ENCODE measurements at places on chromosomes 1 and 21. TPM values are rescaled to one million over a fixed set of nuclear protein-coding genes. Genes with fewer than 3 reads are reported as not detected.

DNA sequence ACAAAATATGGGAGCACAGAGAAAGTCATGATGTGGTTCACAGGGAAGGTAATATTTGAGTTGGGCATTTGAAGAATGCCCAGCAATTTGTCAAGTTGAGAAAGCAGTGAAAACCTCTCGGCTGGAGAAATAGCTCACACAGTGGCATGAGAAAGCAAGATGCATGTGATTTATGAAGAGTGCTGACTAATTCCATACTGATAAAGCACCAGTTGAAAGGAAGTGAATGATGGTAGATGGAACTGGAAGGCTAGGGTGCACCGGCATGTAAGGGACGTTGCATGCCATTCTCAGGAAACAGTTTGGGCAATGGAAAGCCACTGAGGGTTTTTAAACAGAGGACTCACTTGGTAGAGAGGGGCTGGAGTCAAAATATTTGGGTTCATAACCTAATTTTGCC is 53.5 kb upstream of the MTF2 start:
- H3K36me3 ChIP-seq: no peaks in the 10 kb centered on the region
- no peak overlapping the region for H3K4me3 ChIP-seq
- H3K27ac ChIP-seq: no peak overlapping the region
- H3K27me3 ChIP-seq: no peaks in the 10 kb centered on the region
- no peaks in the 10 kb centered on the region for H3K4me1 ChIP-seq

GRCh38 chr1:117795190-117795589 is 134.2 kb downstream of the GDAP2 start:
- peaks cover 10% of the 10 kb centered on the region for H3K4me1 ChIP-seq
- H3K4me3 ChIP-seq: no peak overlapping the region
- H3K27ac ChIP-seq: peak overlapping the region; percentile 9

DNA sequence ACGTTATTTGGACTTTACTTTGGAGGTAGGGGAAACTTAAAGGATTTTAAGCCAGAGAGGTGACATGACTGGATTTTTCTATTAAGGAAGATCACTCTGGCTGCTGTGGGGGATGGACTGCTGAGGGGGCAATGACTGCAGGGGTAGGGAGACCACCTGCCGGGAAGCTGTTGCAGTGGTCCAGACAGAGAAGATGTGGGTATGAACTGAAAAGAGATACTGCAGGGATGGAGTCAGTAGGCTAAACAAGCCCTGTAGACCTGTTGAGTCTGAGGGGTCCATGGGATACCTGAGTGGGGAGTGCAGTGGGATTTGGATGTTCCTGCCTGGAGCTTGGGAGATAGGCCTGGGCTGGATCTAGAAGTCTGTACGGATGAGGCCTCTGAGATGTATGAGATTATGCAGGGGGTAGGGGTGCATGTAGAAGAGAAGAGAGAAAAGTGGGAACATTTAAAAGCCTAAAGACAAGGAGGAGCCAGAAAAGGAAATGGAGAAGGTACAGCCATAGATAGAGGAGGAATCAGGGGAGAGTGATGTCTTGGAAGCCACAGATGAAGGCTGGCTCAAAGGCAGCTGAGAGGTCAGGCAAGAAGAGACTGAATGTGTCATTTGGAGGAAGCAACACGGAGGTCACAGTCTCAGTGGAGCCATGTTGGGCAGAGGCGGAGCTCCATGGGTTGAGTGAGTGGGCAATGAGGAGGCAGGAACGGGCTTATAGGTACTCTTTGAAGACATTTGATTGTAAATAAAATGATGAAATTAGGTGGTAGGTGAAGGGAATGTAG is 25.9 kb upstream of the KCNA2 start:
- H3K4me1 ChIP-seq: peaks cover 20% of the 10 kb centered on the region
- no peaks in the 10 kb centered on the region for H3K27me3 ChIP-seq
- peak; percentile 47 for DNase-seq

GRCh38 chr1:188615321-188615720 is 1786.6 kb downstream of the PLA2G4A start:
- no peak overlapping the region for H3K4me3 ChIP-seq
- H3K27me3 ChIP-seq: no peaks in the 10 kb centered on the region
- H3K36me3 ChIP-seq: no peaks in the 10 kb centered on the region
- H3K4me1 ChIP-seq: no peaks in the 10 kb centered on the region
- no peak for DNase-seq

GRCh38 chr1:110283677-110284076 is 55.5 kb upstream of the RBM15 start:
- H3K36me3 ChIP-seq: no peaks in the 10 kb centered on the region
- no peaks in the 10 kb centered on the region for H3K4me1 ChIP-seq
- H3K27ac ChIP-seq: no peak overlapping the region
- H3K27me3 ChIP-seq: no peaks in the 10 kb centered on the region
- no peak overlapping the region for H3K4me3 ChIP-seq
- peak; percentile 1 for DNase-seq

- no peak overlapping the region for H3K4me3 ChIP-seq
- no peak for DNase-seq
- H3K4me1 ChIP-seq: no peaks in the 10 kb centered on the region
Observed at GRCh38 chr1:80915491-80915890, 885.2 kb upstream of the ADGRL2 start.

- H3K27ac ChIP-seq: no peak overlapping the region
- H3K27me3 ChIP-seq: no peaks in the 10 kb centered on the region
- no peak overlapping the region for H3K4me3 ChIP-seq
Observed at GRCh38 chr1:11377001-11377583, 101.9 kb upstream of the DISP3 start.

- no peak overlapping the region for H3K4me3 ChIP-seq
- no peak for DNase-seq
- H3K4me1 ChIP-seq: peaks cover 14% of the 10 kb centered on the region
- no peak overlapping the region for H3K27ac ChIP-seq
Observed at GRCh38 chr1:53501065-53502005, 42.1 kb downstream of the DMRTB1 start.

- no peaks in the 10 kb centered on the region for H3K36me3 ChIP-seq
- no peak overlapping the region for H3K4me3 ChIP-seq
- no peaks in the 10 kb centered on the region for H3K4me1 ChIP-seq
- DNase-seq: no peak
- H3K27ac ChIP-seq: no peak overlapping the region
- H3K27me3 ChIP-seq: no peaks in the 10 kb centered on the region
Observed at GRCh38 chr1:166036092-166036491, 130.7 kb downstream of the FAM78B start.

Gene TMCC2
- 4.9 TPM for total RNA-seq

Measured in vagina (tissue), 2 donors.